Fibroblast of upper back skin (primary cell): ENCODE measurements at places on chromosomes 6 and 20.
A peak's percentile ranks its signal among the peaks of the same experiment; 100 is the strongest.

GRCh38 chr20:34873583-34874093 is 982 bp upstream of the GGT7 start:
- DNase-seq: no peak

DNA sequence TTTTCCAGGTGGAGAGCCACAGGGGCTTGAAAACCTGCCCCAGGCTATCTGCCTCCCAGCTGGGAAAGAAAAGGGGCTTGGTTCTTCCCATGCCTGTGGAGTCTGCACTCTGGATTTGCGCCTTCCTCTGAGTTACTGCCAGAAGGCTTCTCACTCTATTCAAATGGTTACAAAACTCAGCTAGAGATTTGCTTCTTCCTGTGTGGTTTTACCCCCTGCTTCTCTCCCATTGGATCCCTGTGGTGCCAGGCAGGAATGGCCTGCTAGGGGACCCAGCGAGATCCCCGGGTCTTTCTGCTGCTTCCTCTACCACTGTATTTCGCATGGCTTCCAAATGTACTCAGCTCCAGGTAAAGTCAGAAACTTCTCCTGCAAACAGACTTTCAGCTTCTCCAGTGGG is 192.0 kb upstream of the HS3ST5 start:
- no peak for DNase-seq

DNA sequence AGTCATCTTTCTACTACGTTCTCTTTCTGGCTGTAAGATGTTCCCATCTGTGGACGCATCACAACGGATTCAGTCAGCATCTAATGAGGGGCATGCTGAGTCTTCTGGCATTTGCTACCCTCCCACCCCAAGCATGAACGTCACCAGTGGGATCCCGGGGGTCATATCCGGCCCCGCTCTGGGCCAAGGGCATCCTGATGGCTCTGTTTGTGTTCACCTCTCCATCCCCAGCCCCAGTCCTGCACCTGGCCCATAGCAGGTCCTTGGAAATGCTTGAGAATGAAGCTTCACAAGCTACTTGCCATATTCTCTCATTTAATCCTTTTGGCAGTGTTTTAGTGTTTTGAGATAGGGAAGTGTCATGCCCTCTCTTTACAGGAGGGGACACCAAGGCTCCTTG is 14.9 kb downstream of the APCDD1L start:
- no peak for DNase-seq

DNA sequence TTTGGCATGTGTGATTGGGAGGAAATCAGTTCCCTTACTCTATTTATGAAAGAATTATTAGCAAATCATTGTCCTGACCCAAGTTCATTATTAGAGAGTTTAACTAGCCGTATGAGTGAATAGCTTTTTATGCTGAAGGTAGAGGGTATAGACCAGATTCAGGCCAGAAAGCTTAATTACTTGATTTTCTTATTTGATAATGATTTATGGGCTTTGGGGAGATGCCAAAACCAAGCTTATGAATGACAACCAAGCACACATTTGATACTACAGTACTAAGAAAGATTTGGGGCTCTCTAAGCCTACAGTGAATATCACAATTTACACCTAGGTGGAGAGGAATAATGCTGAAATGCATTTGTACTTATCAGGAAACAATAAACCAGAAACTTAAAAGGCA is 193.2 kb downstream of the ARHGAP18 start:
- DNase-seq: no peak

DNA sequence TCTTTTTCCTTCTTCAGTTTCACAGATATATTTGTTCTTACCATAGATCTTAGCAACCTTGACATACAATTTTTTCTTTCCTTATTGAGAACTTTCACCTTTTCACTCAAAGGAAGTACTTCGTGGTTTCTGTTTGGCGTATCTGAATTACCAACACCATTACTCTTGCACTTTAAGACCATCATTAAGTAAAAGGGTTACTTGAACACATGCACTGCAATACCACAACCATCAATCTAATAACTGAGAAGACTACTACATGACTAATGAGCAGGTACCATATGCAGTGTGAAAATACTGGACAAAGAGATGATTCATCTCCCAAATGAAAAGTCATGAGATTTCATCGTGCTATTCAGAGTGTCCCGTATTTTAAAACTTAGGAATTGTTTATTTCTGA is 21.7 kb upstream of the SENP6 start:
- DNase-seq: peak; percentile 20

DNA sequence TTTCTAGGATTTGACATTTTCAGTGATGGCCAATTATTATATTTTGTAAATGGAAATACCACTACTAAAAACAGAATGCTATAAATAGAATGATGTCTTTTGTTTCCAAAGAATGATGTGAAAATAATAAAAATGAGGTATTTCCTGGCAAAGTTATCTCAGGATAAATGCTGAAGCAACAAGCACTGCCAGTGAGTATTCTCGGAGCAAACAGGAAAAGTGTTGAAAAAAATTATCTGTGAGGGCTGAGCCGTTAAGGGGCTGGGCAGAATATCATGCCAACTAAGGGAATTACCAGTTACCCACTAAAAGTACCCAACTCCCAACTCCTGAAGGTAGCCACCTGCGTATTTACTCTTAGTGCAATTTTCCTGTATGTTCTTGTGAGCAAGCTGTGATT is 23.6 kb upstream of the SCAF8 start:
- DNase-seq: no peak

DNA sequence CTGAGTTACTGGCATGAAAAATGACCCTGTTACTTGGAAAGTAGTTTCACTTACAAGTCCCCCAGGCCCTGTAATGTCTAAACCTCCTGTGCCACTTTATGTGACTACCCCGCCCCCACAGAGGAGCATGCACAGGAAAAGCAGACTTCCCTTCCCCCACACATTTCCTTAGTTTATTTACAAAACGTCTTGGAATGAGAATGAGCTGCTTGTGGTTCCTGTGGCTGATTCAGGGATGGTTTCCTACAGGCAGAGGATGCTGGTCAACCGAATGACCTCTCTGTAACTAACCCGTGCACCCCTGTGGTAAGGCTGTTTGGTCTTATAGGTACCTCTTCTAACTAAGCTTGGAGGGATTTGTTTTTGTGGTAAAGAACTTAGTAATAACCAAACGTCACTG is 28.5 kb downstream of the RSPO3 start:
- DNase-seq: peak; percentile 94

DNA sequence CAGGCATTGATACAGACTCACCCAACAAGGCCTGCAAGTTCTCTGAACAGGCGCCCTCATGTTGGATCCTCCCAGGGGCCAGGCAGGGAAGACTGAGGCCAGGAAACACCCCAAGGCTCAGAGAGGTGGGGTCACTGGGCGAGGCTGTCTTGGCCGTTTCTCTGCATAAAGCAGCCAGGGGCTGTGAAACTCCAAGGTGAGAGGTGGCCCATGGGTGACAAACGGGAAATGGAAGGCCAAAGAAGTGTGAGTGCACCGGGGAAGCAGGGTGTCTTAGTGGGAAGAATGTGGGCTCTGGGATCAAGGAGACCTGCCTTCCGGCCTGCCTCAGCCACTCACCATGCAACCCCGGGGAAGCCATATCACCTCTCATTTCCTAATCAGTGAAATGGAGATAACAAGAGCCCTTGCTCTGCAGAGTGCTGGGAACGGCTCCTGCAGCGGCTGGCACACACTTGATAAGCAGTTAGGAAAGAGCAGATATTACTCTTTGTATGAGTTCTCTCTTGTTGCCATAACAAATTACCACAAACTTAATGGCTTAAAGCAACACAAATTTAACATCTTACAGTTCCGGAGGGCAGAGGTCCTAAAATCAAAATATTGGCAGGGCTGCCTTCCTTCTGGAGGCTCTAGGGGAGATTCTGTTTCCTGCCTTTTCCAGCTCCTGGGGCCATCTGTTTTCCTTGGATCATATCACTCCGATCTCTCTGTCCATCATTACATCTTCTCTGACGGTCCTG is 168.6 kb downstream of the NFATC2 start:
- DNase-seq: no peak

GRCh38 chr20:25220810-25221591 is 25.5 kb downstream of the ENTPD6 start:
- DNase-seq: no peak

GRCh38 chr6:33610779-33611732 is 10.1 kb upstream of the ITPR3 start:
- DNase-seq: no peak

DNA sequence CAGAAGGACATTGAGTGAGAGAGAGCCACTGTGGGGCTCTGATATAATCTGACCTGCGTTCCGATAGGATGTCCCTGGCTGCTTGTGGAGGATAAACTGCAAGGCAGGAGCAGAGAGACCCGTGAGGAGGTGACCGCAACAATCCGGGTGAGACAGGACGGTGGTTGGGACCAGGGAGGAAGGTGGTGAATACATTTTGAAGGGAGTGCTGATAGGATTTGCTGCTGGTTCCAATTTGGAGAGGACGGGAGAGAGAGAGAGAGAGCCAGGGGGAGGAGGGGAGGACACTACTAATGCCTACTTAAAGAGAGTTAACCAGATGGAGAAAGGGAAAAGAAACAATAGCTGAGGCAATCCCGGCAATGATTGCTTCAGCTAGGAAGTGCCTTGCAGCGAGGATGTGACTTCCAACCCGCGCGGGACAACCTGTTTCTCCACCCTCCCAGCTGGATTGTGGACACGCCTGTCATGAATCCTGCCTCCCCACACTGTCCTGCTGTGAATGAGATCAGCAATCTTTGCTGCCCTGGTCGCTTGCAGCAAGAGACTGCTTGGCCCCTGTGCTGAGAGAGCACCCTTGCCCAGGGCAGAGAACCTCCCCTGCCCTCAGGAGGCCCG is 199.0 kb upstream of the KCNG1 start:
- DNase-seq: peak; percentile 94

- no peak for DNase-seq
Measured at GRCh38 chr20:33826270-33826897, 15.2 kb downstream of the CHMP4B start.

DNA sequence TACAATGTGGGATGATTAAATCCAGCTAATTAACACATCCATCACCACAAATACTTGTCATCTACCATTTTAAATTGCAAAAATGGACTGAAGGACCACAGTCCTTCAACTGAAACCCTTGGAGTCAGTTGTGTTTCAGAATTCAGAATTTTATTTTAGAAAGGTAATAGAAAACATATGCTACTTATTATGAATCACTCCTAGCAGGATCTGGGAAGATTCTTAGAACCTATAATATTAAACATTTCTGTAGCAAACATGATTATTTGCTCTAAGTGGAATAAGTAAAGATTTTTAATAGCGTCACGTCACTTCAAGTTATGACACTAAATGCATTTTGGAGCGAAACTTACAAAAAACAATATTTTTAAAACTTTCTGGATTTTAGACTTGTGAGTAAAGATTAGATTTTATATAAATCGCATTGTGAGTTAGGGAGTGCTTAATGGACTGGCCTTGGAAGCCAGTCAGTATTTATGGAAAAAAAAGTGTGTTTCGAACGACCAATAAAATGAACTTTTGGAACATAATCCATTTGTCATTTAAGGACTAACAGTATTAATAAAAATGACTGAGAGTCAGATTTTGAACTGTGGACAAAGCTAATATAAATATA is 71.8 kb upstream of the PHACTR2 start:
- DNase-seq: peak; percentile 21

- DNase-seq: no peak
Measured at GRCh38 chr6:75495011-75495410, 1.4 kb upstream of the FILIP1 start.

DNA sequence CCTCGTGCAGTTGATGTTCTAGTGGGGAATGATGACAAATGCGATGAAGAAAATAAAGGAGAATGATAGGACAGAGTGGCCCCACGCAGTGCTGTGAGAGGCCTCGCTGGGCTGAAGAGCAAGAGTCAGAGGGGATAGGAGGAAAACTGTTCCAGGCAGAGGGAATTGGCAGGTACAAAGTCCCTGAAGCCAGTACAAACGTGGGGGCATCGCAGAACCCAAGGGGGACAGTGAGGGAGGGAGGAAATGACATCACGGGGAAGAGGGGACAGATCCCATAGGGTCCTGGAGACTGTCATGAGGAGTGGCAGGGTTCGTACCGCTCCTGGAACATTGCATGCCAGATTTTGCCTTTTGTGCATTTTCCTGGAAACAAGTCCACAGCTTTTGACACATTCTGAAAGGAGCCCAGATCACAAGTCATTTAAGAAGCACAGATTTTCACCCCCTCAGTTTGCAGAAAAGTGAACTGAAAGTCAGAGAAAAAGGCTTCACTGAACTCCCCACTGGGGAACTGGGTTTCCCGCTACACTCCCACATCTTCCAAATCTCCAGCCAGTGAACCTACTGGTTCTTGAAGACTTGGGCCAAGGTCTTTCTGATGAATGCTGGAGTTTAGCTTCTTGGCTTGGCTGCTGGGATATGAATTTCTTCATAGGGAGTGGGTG is 77.0 kb downstream of the SULF2 start:
- DNase-seq: no peak

- DNase-seq: no peak
Measured at GRCh38 chr6:15974817-15975216, 154.1 kb upstream of the MYLIP start.

GRCh38 chr20:51331481-51331880 is 211.0 kb downstream of the NFATC2 start:
- DNase-seq: peak; percentile 31

DNA sequence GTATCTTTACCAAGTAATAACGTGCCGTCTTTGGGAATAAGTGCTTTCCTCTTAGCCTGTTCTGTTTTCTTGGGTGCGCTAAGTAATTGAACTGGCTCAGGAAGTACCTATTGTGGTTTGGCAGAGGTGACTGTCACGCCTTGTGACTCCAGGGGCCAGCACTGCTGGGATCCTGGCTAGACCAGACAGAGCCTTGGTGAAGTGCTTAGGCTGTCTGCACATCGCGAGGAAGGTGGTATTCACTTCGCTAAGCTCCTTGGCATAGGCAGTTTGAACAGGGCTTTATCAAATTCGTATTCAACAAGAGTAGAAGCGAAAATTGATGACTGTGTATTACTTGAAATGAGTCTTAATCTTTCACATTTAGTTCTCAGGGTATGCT is 17.6 kb downstream of the PRDM1 start:
- DNase-seq: no peak

- peak; percentile 93 for DNase-seq
Measured at GRCh38 chr6:113586413-113587077, 270.6 kb upstream of the MARCKS start.

DNA sequence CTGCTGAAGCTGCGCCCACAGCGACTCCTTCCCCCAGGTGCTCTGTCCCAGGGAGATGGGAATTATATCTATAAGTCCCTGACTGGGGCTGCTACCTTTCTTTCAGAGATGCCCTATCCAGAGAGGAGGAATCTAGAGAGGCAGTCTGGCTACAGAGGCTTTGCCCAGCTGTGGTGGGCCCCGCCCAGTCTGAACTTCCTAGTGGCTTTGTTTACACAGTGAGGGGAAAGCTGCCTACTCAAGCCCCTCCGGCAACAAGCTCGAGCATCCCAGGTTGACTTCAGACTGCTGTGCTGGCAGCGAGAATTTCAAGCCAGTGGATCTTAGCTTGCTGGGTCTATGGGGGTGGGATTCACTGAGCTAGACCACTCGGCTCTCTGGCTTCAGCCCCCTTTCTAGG is 152.5 kb upstream of the MAP3K7 start:
- no peak for DNase-seq

- DNase-seq: no peak
Measured at GRCh38 chr6:98687752-98688151, 146.6 kb upstream of the POU3F2 start.

DNA sequence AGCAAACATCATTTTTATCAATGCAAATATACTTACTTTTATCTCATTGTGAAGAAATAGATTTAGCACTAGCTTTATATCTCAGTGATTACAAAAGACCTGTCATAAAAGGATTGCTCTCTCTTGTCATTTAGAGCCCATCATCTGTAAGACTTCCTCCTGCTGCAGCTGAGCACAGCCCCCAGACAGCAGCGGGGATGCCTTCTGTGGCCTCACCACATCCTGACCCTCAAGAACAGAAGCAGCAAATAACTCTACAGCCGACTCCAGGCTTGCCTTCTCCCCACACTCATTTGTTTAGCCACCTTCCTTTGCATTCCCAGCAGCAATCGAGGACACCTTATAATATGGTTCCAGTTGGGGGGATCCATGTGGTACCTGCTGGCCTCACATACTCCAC is 127.0 kb upstream of the EDN1 start:
- no peak for DNase-seq
